CD8-positive, alpha-beta memory T cell (primary cell): ENCODE measurements at places on chromosomes 5 and 9. TPM values are rescaled to one million over a fixed set of nuclear protein-coding genes. Genes with fewer than 3 reads are reported as not detected.

PLEKHG4B gene
- total RNA-seq = not detected

LTC4S gene
- total RNA-seq = 1.0 TPM

GRCh38 chr5:9922719-9923118, 292.6 kb upstream of the TAS2R1 start:
- no peak overlapping the region for H3K27ac ChIP-seq
- H3K4me1 ChIP-seq = no peaks in the 10 kb centered on the region
- no peaks in the 10 kb centered on the region for H3K36me3 ChIP-seq
- no peak overlapping the region for H3K4me3 ChIP-seq

GRCh38 chr9:8232726-8233125, 433.1 kb upstream of the DMAC1 start:
- DNase-seq = no peak
- no peak overlapping the region for H3K4me3 ChIP-seq
- no peaks in the 10 kb centered on the region for H3K36me3 ChIP-seq
- H3K27me3 ChIP-seq = no peaks in the 10 kb centered on the region

GRCh38 chr5:37478121-37478894, 99.2 kb downstream of the WDR70 start:
- H3K27ac ChIP-seq = no peak overlapping the region
- no peak overlapping the region for H3K4me3 ChIP-seq

DNA sequence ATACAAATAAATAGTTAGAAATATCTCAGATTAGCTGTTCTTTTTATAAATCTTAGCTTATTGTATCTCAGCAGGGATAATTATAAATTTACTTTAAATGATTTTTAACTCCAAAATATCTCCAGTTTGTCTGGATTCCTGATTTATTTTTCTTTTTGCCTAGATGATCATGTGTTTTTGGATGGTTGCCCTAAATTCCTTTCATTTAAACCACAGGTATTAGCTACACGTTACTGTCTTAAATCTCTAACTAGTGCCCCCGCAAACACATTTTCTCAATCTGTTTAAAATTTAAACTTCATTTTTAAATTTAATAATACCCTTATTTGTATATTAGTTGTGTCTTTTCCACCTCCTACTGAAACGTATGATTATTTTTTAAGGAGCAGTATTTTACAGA, 5.6 kb downstream of the FER start:
- DNase-seq = no peak
- no peak overlapping the region for H3K4me3 ChIP-seq
- no peaks in the 10 kb centered on the region for H3K36me3 ChIP-seq
- no peaks in the 10 kb centered on the region for H3K27me3 ChIP-seq
- peaks cover 5% of the 10 kb centered on the region for H3K4me1 ChIP-seq
- no peak overlapping the region for H3K27ac ChIP-seq
